ENCODE measurements at places on chromosomes 12 and 14.

- no peak for DNase-seq
These were observed 77.6 kb upstream of the PRKD1 start for GRCh38 chr14:30005114-30005808.

DNA sequence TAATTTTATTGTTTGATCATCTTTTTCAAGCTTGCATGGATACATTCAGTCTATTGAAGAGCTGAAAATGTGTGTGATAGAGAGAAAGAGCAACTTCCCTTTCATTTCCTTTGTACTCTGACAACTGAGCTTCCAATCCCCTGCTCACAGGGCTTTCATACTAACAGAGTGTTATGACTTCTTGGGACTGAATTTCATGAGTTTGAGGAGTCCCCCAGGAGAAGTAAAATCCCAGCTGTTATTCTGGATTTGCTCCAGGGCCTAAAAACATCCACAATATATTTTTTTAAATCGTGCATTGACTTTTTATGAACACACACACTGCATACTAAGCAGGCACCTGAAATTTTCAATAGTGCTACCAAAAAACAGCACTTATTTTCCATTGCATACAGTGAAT lies 195.8 kb upstream of the CAND1 start:
- DNase-seq, result no peak

GRCh38 chr12:46946137-46946536 lies 120.3 kb upstream of the SLC38A4 start:
- no peak for DNase-seq

DNA sequence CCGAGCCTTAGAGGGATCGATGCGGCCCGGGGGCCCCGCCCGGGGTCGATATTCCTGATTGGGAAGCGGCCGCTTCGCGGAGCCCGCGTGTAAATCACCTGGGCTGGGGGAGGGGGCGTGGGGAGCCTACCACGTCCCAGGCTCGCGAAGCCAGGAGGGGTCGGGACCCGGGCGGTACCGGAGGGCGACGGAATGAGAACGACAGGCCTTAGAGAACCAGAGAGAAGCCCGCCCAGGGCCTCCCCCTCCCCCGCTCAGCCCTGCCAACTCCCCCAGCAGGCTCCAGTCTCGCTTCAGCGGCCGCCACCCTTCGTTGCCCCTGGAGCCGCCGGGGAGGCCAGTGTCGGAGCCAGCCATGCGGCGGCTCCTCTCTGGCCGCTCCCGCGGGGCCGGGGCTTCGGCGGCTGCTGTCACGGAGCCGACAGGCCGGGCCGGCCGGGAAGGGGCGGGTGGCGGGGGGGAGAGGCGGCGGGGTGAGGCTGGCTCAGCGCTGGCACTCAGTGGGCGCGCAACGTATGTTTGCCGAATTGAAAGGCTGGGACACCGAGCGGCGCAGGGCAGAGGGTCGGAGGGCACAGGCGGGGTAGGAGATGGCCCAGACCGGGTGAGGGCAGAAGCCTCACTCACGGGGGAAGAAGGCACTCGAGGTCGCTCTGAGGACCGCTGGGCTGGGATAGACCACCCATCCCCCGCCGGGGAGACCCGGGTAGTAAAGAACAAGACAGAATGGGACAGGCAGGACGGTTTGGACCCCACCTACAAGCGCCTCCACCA lies 1.4 kb upstream of the DNAJC22 start:
- DNase-seq, result no peak

DNA sequence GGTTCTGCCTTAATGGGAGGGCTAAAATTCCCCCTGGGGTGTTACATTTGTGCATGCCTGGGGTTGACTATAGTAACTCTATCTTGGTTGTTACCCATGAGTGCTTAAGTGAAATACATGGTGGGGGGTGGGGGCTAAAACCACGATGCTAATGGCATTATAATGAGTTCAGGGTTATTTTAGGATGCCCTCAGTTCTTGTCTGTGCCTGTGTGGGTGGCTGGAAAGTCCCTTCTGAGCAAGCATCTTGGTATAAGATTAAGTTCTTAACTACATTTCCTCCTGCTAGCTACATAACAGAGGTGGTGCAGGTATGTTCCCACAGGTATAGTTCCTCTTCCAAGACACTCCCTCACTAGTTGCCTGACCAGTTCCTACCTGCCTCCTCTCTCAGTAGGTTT lies 822.3 kb downstream of the LRFN5 start:
- DNase-seq, result no peak

DNA sequence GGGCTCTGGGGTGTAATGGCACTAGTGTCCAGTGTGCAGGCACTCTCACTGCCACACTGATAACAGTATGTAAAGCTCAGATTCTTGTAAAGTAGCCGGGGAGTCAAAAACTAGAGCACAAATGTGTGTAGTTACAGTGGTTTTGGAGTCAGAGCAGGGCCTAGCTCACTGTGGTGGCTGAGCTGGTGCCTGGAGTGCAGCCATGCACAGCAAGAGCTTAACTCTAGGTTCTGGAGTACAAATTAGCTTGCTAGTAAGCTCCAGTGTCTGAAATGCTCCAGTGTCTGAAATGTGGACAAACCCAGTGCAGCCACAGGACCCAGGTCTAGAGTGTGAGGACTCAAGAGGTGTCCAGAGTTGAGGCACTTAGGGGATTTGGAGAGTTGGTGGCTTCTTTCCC lies 149.2 kb downstream of the MSRB3 start:
- no peak for DNase-seq

GRCh38 chr14:95896498-95897135 lies 20.0 kb downstream of the TUNAR start:
- no peak for DNase-seq

GRCh38 chr12:120787889-120788288 lies 62.3 kb downstream of the ACADS start:
- DNase-seq, result no peak

DNA sequence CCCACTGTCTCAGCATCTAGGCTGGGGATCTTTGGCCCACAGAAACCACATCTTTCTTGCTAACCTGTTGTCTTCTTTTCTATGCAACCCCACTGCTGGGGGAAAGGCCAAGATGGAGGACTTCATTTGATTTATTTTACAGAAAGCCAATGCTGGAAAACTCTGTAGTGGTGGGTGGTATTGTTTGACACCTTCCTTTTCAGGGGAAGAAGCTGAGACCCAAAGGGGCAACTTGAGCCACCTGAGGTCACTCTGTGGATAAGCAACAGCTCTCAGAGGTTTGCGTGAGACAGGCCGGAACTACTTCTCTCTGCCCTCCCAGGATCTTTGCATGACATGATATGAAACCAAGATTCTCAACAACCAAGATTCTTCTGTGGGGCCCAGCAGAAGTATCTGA lies 645.2 kb downstream of the VRK1 start:
- DNase-seq, result no peak

GRCh38 chr12:108181095-108181454 lies 52.0 kb downstream of the WSCD2 start:
- no peak for DNase-seq

Measured in stimulated activated CD8-positive, alpha-beta memory T cell treated with anti-CD3 and anti-CD28 coated beads, Interleukin-2, amount 100 ng/mL, for 48 hours (primary cell).